IMR-90 (cell line): ENCODE measurements at places on chromosomes 12 and 14.
A peak's percentile ranks its signal among the peaks of the same experiment; 100 is the strongest.

- DNase-seq: peak; percentile 98
These were observed 77.8 kb downstream of the VCPKMT start for GRCh38 chr14:50038398-50039119.

- DNase-seq: peak; percentile 58
These were observed 204.5 kb upstream of the TBX3 start for GRCh38 chr12:114888448-114888847.

- peak; percentile 69 for DNase-seq
These were observed 15.1 kb upstream of the GRIP1 start for GRCh38 chr12:66693901-66694513.

GRCh38 chr12:117552971-117553370 is 191.5 kb upstream of the NOS1 start:
- no peak for DNase-seq

- DNase-seq: peak; percentile 66
These were observed 1.3 kb upstream of the RD3L start for GRCh38 chr14:103943673-103944072.

GRCh38 chr14:95886366-95887056 is 9.9 kb downstream of the TUNAR start:
- DNase-seq: no peak
